T-helper 22 cell (primary cell): ENCODE measurements at places on chromosomes 12 and 14.

GRCh38 chr12:611721-612120, 51.5 kb downstream of the NINJ2 start:
- DNase-seq, result no peak

- no peak for DNase-seq
Measured at GRCh38 chr12:127600211-127600610, 666.8 kb upstream of the TMEM132C start.

GRCh38 chr14:68961781-68962584, 17.1 kb downstream of the ACTN1 start:
- no peak for DNase-seq

GRCh38 chr12:16155938-16156337, 121.5 kb downstream of the SLC15A5 start:
- DNase-seq, result no peak

GRCh38 chr12:52019113-52019770, 12.5 kb downstream of the TAMALIN start:
- no peak for DNase-seq
